ENCODE measurements at places on chromosomes 5 and 9.
A peak's percentile ranks its signal among the peaks of the same experiment; 100 is the strongest.

GRCh38 chr9:132877824-132878694, at the start of gene AK8:
AK8 (minus strand) TSS chr9:132878284; CDS start chr9:132878255, 29 bp downstream.
- DNase-seq: peak; percentile 47

DNA sequence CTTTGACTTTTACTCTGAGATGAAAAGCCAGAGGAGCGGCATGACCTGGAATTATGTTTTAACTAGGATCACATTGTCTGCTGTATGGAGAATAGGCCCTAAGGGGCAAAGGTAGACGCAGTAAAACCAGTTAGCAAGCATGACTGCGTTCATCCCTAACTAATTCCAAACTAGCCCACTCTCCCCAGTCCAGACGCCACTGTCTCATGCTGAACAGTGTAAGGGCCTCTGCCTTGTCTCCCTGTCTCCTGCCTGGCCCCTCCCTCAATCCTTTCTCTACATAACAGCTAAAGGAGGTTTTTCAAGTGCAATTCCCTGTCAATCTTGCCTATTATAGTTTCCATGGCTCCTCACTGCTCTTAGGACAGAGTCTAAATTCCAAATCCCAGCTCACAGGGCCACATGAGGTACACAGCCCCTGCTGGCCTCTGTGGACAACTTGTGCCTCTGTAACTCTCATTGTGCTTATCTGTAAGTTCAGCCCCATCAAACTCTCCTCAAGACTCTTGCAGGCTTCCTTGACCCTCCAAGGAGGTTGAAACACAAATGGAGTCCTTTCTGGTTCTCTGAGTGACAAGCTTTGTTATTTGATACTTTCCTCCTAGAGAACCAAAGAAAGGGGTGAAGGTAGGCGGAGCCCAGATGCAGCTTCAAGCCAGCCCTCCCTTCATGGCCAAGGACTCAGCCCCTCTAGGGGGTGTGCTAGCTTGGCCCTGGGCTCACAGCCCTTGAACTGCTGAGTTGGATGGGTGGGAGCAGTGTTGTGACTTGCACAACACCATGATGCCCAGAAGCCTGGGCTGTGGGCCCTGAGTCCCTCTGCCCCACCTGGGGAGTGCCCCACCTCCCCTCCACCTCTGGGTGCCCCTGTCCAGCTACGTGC, 16.0 kb upstream of the SLC22A4 start:
- no peak for DNase-seq

DNA sequence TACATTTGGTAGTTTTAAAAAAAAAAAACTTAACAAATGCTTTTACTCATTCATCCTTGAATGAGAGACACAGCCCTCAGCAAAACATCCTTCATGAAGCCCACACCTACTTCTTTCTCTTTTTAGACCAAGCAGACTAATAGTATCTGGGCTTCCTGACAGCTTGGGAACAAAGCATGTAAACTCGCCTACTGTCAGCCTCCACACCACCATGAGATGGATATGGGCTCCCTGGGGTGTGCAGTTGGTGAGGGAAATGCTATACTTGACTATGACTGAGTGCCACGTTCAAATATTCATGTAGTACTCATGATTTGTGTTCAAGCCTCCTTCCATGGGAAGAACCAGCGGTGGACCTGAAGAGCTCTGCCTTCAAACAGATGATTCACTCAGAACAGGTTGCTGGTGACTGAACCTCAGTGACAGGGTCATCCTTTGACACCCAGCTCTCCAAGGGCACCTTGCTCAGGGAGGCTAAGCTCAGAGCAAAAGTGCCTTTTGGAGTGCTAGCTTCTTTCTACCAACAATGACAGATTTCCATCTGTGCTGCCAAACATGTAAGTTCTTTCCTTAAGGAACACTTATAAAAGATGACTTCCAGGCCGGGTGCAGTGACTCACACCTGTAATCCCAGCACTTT, 36.8 kb downstream of the SLC22A5 start:
- DNase-seq: no peak

DNA sequence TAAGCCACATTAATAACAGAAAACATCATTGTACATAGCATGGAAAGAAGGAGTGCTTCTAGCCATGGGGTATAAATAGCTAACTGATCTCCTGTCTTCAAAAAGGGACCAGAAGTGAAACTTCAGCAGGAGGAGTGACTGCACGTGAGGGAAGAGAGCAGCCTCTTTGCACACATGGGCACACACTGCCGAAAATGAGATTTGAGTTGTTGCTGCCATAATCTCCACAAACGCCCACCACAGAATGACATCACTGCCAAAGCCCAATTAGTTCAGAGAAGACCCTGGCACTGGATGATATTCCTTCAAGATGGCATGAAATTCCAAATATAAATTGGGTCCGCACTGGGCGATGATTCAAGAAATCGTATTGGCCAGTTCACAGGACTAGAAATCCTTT, 238.9 kb upstream of the NR4A3 start:
- no peak for DNase-seq

DNA sequence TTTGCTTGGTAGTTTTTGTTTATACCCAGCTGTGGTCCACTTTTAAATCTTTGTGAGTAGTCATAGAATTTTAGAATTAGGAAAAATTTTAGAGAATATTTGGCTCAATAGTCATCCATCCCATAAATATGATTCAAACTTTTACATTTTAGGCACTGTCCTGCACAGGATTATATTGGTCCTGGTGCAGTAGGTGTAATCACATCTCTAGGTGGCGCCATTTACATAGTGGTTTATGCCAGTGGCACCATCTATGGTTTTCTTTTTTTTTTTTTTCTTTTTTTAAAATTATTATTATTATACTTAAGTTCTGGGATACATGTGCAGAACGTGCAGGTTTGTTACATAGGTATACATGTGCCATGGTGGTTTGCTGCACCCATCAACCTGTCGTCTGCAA, 260.7 kb upstream of the KCNN2 start:
- DNase-seq: peak; percentile 16

DNA sequence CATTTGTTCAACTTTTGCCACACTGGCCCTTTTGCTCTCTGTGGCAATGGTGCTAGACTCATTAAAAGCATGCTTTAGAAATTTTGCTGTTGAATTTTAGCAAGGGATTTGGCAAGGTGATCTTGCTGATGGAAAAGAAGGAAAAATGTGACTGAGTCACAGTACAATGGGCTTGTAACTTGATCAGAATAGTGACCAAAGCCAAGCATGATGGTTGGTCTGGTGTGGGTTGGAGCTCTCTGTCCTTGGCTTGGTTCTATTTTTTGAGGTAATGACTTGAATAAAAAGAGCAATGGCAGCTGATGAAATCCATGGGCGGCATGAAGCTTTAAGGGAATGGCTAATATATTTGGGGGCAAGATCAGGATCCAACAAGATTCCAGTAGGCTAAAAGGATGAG, 114.4 kb upstream of the ZNF366 start:
- no peak for DNase-seq

GRCh38 chr5:136030956-136031611, 2.3 kb downstream of the TGFBI start:
- DNase-seq: no peak

- DNase-seq: no peak
Measured at GRCh38 chr5:124747791-124748686, 1.6 kb upstream of the ZNF608 start.

DNA sequence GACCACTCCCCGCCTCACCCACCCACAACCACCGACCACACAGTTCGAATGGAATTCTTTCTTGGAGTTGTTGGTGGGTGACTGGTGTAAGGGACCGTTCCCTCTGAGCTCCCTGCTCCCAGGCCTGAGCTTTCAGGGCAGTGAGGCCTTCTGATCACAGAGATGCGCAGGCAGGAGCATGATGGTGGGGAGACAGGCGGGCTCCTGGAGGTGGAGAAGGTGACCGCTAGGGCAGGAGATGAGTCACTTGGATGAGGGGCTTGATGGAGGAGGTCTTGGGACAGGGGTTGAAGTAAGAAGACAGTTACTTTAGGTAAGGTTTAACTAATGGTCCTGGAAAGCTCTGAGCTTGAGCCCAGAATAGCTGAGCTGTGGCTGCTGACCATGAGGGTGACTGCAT, 88.5 kb downstream of the HSPA4 start:
- DNase-seq: no peak

DNA sequence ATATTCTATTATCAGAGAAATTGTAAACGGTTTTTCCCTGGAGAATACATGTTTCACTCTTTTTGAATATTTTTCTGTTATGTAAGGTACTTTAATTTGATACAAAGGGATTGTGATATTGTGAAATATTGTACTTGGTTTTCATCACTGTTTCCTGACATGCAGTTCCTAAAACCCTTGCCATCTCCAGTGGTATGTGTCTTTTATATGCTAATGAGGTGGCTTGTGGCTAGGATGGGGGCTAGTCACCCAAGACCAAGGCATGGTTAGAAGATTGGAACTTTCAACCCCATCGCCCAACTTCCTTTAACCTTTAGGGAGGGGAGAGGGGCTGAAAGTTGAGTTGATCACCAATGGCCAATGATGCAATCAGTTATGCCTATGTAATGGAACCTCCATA, 160.6 kb downstream of the TAF11L14 start:
- no peak for DNase-seq

DNA sequence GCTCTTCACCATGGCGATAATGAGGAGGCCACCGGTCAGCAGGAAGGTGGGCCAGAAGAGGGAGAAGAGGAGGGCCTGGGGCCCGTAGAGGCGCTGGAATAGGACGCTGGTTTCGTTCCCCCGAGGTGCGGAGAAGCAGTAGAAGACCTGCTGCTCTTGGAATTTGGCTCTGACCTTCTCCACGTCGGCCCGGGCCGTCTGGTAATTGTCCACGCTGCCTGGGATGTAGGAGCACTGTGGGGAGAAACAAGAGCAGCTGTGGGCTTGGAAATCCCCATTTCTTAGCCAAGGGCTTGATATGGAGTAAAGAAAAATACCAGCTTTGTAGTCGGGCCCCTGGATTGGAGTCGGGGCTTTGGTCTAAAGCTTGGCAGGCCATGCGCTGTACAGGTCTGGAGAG, 10.4 kb downstream of the KCNMB1 start:
- DNase-seq: no peak

DNA sequence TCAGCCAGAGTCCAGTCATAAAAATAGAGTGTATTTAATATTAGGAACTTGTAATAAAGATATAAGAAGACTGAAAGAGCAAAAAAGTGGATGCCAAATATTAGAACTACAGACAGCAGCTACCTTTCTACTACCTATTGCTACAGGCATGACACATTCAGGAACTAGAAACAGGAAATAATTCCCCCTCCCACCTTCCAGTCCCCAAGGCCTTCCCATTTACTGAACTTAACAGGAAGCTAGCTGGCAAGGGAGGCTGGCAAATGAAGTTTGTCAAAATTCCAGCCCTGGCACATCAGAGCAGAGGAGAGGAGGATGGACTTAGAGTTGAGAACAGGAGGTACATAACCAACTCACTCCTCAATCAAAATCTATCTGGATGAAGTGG, 50.2 kb upstream of the RIC1 start:
- DNase-seq: no peak

DNA sequence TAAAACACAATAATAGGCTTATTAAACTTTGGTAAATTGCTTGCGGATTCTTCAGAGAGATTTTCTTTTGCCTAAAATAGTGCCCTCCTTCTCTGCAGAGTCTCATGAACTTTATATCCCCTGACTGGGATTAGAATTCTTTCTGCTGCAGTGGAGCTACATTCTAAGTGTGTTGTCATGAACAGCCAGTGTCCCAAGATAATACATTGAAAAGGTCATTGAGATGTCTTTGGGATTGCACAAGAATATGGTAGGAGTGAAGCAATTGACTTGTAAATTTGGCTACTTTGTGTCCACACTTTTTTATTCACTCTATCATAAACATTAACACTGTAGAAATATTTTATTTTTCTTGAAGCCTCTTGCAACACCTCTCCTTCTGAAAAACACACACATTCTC, 604.5 kb downstream of the GABRG2 start:
- no peak for DNase-seq

GRCh38 chr5:171978519-171978918, 27.9 kb downstream of the FBXW11 start:
- no peak for DNase-seq

GRCh38 chr5:57552033-57552432, 69.4 kb upstream of the ACTBL2 start:
- peak; percentile 22 for DNase-seq

- DNase-seq: no peak
Measured at GRCh38 chr5:35237580-35238376, 7.5 kb upstream of the PRLR start.

GRCh38 chr5:41924872-41925554, at the start of gene FBXO4:
FBXO4 (plus strand) TSS chr5:41925281; CDS start chr5:41925310, 29 bp downstream.
- peak; percentile 73 for DNase-seq

DNA sequence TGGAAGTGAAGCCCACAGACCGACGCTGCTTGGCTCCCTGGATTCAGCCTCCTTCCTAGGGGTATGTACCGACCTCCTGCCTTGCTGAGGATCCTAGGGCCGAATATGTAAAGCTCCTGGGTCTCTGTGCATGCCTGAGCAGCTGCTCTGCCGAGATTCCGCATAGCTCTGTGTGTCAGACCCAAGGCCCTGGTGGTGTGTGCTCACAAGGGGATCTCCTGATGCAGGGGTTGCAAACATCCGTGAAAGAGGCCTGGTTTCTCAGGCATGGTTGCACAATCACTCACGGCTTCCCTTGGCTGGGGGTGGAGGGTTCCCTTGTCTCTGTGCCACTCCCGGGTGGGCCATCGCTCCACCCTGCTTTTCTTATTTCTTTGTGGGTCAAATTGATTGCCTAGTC, 19.9 kb upstream of the SVEP1 start:
- DNase-seq: no peak

DNA sequence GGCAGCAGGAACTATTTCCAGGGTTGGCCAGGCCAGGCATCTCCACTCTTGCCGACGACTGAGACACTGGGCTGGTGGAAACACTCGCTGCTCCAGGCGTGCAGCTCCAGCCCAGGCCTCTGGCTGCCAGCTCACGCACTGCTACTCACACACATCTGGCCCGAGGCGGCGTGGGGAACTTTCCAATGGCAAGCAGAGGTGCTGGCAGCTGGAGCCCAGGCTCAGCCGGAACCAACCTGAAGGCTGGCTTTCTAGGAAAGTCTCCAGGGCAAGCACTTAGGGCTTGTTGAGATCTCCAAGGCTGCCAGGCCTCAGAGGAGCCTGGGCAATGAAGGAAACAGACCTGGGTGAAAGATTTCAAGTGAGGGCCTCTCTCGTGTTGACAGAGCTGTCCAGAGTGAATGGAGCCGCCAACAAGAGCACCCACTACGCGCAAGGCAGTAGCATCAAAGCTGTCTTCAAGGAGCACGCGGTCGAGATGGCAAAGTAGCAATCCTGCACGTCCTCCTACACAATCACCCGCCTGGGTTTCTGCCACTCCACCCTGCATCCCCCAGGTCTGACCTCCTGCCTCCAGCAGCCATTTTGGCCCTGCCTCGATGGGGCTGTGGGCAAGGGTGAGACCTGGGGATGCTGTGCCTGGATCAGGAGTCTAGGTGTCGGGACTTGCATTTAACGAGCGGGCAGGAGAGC, 14.4 kb downstream of the SH3PXD2B start:
- DNase-seq: no peak

All from astrocyte (in vitro differentiated cells and primary cell).